ENCODE measurements at places on chromosomes 1 and 21.

GRCh38 chr1:94739521-94740061 lies 80.6 kb upstream of the SLC44A3 start:
- DNase-seq: no peak

DNA sequence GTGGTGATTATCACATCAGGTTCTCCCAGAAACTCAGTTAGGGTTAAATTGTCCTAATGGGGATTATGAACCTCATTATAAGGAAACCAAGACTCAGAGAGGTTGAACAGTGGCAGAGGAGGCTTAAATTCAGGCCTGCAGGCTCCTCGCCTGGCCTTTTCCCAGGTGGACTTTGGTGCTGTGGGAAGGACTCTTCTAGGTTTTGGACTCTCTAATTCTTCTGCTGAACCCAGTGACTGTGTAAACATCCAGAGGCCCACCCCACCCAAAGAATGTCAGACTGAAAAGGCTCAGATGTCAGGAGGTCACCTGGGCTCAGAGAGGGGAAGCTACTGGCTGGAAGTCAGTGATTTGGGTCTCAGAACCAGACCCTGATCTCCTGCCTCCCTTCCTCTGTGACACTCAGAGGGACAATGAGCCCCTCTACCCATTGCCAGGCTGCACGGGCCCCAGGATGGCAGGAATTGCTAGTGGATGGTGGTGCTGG lies 2.5 kb downstream of the ZNF362 start:
- no peak for DNase-seq

- no peak for DNase-seq
Measured at GRCh38 chr1:160606611-160607010, 27.3 kb upstream of the CD84 start.

- no peak for DNase-seq
Measured at GRCh38 chr1:53163291-53163768, 20.9 kb upstream of the SLC1A7 start.

GRCh38 chr1:61620536-61620935 lies 104.4 kb downstream of the TM2D1 start:
- no peak for DNase-seq

- DNase-seq: no peak
Measured at GRCh38 chr1:24103879-24104278, 8.1 kb downstream of the MYOM3 start.

- no peak for DNase-seq
Measured at GRCh38 chr1:17523321-17524041, 16.0 kb upstream of the ARHGEF10L start.

- DNase-seq: no peak
Measured at GRCh38 chr1:182406012-182406411, 5.5 kb upstream of the TEDDM1 start.

DNA sequence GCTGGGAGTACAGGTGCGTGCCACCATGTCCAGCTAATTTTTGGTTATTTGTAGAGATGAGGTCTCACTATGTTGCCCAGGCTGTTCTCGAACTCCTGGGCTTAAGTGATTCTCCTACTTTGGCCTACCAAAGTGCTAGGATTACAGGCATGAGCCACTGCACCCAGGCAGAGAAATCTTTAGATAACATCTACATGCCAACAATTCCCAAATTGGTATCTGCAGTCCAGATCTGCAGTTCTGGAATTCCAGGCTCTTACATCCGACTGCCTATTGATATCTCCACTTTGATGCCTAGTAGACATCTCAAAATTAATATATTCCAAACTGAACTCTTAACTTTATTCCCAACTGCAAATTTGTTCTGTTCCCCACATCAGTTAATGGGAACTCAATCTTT lies 23.3 kb downstream of the INAVA start:
- DNase-seq: no peak

DNA sequence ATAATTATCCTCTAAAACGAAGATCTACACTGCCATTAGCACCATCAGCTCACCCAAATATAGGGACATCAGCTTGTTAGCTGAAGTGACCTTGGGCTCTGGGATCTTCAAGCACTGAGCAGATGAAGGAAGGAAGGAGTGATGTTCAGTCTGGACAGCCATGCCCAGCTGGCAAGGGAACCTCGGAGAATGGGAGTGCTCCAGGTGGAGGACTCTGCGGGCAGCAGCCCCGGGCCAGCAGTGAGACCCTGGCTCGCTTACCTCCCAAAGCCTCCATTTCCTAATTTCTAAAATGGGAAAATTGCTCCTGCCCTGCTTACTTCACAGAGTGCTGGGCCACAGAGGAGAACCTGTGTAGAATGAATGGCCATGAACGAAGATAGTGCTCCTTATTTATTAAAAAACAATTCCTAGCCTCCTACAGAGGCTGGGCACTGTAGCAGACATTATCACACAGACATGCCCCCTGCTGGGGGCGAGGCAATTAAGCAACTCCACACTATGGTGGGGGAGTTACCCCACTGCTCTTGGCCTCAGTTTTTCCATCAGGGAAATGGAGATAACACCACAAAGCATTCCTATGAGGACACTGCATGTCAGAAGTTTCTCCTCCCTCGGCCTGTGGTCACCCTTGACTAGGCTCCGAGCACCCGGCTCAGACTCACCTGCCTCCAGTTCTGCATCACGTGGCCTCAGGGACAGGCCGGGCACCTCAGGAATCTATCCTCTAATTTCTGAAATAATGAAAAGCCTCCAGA lies 117.6 kb downstream of the KCNN3 start:
- no peak for DNase-seq

GRCh38 chr1:26862781-26863684 lies at the start of gene SFN:
Gene SFN, plus strand, starts transcription at chr1:26863149. Its CDS starts 64 bp downstream, at chr1:26863213.
- no peak for DNase-seq

GRCh38 chr1:62381831-62382657 lies 54.8 kb upstream of the USP1 start:
- DNase-seq: no peak

DNA sequence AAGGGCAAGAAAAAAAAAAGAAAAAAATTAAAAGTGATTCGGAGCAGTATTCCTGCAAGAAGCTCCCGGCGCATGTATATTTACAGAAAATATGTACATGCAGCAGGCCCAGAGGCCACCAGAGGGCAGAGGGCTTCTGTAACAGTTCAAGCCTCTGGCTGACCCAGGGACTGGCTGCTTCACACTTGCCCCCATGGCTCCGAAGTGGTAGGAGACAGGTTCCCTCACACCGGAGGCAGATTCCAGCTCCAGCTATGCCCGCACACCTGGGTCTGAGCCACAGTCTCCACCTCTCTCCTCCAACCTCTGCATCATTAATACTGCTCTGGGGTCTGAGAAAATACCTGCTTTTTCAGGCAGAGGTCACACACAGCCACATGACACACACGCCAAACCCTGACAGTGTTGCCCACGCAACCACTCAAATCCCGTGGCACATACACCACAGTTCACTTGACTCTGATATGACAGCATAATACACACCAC lies 2.2 kb upstream of the ARHGAP30 start:
- peak; percentile 33 for DNase-seq

DNA sequence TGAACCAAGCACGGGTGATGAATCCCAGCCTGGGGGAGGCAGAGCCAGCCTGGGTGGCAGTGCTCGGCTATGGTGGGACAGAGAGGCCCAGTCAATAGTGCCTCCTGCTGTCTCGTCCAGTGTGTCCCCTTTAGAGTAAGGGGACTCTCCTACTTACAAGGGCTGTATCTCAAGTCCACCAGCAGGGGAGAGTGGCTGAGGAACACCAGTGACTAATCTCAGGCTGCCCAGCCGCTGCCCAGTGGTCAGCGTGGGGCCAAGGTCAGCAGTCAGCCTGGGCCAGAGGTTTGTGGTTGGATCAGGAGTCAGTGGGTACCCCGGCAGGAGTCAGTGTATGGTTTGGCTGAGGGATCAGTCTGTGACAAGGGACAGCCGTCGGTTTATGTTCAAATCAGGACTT lies 109.2 kb upstream of the RUNX3 start:
- no peak for DNase-seq

DNA sequence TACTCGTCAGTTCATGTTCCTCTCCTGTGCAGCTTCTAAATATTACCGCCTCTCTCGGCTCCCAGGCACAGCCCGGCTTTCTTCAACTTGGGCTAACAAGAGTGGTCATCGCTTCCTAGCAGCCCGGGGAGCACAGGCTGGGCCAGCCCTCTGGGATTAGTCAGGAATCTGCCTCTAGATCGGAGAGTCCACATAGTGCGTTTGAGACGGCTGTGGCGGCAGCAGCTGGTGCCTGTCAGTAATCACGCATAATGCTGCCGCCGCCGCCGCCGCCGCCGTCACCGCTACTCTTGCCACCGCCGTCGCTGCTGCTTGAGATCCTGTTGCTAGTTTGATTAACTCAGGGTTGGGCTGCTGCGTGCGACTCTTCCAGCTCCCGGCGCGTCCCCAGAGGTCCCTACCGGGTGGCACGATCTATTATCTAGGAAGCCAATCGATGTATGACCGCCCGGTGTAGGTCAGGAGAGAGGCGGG lies at the start of gene RXRG:
Gene RXRG, minus strand, starts transcription at position 230 of the 474 bp plus-strand sequence. CDS start 233 bp downstream, outside the sequence.
- DNase-seq: no peak

DNA sequence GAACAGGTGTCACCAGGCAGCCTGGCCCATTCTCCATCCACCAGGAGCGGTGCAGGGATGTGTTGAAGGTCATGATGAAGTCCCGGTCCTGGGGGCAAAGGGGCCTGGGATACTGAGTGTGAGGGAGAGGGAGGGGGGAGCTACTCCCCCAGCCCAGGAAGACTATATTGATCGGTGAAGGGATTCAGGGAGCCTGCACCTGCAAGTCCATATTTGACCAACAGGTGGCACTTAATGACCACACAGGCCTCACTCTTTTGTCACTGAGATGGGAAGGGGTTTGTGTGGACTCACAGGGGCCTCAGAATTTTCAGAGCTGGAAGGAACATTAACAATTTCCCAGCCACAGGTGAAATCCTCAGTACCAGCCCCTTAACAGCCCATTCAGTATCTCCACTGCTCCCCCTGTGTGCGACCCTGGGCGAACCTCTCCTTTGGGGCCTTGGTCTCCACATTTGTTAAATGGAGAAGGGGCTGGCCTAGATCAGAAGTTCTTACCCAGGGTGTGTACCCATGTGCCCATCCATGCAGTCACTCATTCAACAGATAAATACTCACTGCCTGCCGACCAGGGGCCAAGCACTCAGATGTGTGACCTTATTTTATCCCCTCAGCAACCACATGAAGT lies 55.6 kb downstream of the NKAIN1 start:
- DNase-seq: peak; percentile 73

DNA sequence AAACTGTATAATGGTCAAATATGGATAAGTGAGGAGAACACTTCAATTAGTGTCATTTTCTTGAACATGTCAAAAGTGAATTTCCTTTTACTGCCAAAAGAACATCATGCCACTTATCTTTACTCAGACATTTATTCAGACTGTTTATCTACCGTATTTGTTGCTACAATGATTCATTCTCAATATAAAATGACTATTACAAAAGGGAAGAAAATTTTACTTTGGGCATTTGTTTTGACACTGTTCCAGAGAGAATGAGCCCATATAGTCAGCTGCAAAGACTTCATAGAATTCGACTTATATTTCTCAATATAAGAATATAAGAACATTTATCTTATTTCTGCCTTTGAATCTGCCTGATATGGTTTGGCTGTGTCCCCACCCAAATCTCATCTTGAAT lies 1699.1 kb downstream of the BRINP3 start:
- DNase-seq: no peak

DNA sequence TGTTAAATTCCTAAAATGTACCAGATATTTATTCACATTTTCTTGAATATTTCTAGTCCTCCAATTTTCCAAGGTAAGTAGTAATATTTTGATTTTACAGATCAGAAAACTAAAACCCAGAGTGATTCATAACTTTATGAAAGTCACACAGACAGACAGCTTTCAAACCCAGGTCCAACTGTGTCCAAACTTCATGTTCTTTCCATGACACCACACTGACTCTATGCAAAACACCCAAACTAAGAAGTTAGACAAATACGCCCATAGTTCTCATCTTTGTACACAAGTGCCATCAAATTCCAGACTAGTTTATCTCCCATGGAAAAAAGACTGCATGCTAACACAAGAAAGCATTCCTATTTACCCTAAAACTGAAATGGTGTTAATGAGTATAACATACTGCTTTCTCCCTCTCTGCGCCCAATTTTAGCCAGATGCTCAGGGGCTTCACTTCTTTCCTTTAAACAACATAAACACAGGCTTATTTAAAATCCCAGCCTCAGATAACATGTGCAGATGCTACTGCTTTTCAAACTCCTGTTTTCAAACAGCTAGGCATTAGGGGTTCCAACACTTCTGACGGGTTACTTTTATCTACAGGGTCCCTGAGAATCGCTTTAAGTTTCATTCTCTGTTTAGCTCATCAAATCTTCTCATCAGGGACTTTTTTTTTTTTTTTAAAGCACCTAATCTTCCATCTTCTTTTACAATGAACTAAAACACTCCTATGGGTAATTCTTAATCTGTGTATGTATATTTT lies 44.6 kb downstream of the WASF2 start:
- DNase-seq: no peak

DNA sequence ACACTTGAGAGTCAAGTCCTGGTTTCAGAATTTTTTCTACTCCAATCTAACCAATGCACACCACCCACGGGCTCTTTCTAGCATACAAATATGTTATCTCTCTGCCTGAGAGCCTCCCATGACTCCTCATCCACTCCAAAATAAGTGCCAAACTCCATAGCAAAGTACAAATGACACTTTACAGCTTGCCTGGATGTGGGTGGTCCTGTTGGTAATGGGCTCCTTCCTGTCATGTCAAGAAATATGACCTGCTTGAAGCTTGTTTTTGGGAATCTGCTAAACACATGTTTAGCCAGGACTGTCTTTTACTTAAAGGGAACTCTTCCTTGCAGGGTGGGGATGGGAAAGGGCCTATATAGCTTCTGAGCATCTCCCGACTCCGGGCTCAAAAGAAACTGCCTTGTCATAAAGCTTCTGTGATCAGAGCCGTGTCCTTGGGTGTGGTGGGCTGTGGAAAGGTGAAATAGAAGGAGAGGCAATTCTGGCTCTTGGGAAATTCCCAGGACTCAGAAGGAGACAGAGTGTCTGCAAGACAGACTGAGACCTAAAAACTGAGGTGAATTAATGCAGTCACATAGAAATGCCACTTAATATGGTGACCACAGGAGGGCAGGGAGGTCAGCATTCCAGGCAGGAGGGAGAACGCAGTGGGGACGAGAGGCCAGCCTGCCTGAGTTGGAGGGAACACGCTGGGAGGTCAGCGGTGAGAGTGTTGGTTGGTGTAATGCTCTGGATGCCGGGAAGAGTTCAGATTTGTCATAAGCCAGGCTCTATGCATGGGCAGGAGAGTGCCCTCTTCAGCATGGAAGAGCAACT lies 6.1 kb upstream of the IGFN1 start:
- DNase-seq: no peak

DNA sequence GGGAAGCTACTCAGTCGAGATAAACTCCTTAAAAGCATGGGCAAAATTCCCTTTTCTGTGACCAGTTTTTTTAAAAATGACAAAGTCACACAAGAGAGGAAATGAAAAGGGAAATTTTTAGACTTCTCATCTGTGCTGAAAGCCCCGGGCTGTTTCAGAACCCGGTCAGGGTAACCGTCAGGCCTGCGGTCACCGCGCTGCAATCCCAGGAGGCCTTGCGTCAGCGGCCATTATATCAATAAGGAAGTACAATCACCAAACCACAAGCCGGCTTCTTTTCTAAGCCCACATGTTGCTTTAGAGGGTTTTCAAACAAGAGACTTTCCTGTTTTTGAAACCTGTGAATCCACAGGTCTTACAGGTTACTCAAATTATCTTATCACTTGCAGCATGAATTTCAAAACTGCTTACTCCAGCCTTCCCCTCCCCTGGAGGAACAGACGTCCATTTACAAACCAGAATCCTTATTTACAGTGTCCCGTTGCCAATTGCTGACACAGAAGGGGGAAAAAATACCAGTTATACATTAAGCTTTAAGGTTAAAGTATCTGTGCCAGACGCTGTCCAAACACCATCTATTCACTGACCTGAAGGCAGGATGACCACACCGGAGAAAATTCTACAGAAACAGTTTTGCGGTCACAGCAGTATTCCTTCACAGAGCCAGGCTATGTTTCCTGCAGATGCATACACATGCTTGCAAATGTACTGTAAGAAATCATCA lies 165.3 kb downstream of the TOMM20 start:
- no peak for DNase-seq

Measured in iPS DF 6.9 (cell line).